ENCODE measurements at places on chromosomes 1 and 21.

- DNase-seq, result no peak
Measured at GRCh38 chr1:207789386-207789785, 37.5 kb downstream of the CD46 start.

DNA sequence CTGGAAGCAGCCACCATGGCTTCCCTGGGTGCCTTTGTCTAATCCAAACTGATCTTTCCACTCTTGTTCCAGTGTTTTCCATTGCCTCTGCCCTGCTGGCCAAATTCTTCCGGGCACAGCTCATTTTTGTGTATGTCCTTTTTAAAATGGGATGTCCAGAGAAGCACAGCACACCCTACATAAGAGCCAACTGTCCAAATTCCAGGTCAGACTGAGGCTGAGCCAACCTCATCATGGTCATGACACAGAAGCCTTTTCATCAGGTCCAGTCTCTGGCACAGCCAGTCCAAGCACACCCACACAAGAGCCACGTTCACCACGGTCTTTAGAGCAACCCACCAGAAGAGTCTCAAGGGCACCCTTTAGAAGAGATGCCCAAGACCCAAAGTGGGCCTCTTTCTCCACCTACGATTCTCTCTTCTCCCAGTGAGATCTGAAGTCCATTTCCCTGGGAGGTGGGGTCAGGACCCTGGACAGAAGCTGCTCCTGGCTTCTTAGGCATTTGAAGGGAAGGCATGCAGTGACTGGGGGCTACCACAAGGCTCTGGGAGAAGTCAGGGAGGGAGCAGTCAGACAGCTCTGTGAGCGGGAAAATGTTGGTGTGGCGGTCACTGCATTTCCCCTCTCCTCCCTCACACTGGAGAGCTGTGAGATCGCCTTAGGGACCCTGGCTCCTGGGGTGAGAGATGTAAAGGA is 53.2 kb downstream of the SYT2 start:
- DNase-seq, result no peak

- DNase-seq, result no peak
Measured at GRCh38 chr1:98110674-98111073, 189.8 kb upstream of the DPYD start.

- DNase-seq, result no peak
Measured at GRCh38 chr1:34781844-34782391, 904 bp downstream of the GJB3 start.

DNA sequence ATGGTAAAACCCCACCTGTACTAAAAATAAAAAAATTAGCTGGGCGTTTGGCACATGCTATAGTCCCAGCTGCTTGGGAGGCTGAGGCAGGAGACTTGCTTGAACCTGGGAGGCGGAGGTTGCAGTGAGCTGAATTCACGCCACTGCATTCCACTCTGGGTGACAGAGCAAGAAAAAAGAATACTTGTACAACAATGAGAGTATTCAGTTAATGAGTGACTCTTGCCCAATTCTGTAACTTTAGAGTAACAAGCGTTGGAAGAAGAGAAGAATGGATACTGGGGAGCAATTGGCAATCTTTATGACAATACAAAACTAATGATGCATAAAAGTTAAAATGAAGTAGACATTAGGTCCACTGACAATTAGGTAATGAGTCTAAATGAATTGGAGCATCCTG is 10.5 kb downstream of the ANXA9 start:
- DNase-seq, result no peak

DNA sequence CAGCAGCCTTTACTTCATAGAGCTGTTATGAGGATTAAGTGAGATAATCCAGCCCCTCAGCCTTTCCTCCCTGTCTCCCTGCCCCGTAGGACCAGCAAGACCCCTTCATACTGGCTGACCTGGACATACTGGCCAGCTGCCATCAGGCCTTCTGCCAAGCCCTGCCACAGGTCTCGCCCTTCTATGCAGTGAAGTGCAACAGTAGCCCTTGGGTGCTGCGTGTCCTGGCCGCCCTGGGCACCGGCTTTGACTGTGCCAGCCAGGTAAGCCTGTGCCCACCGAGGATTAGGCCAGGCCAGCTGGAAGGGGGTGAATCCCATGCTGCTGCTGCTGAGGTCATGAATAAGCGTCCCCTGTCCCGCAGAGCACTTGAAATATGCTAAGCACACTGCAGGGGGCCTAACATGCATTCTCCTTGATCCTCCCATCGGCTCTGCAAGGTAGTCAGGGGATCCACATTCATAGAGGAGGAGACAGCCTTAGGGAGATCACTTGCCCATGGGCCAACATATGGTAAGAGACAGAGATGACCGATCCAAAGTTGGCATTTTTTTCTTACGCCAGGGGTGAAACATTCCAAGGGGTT is 73.3 kb upstream of the TINAGL1 start:
- DNase-seq, result no peak

- DNase-seq, result no peak
Measured at GRCh38 chr1:38053416-38054091, 7.0 kb upstream of the POU3F1 start.

DNA sequence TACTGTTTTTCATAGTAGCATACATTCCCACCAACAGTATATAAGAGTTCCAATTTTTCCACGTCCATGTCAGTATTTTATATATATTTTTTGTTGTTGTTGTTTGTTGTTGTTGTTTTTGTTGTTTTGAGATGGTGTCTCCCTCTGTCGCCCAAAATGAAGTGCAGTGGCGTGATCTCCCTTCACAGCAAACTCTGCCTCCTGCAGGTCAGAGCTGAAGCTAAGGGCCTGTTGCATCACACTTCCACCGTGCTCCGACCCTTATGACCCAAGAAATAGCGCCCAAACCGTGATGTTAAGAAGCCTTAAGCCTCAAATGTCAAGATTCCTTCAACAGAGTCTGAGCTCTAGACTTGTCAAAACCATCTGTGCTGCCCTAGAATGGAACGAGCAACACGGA is 2032.3 kb downstream of the MRPL39 start:
- DNase-seq, result no peak

DNA sequence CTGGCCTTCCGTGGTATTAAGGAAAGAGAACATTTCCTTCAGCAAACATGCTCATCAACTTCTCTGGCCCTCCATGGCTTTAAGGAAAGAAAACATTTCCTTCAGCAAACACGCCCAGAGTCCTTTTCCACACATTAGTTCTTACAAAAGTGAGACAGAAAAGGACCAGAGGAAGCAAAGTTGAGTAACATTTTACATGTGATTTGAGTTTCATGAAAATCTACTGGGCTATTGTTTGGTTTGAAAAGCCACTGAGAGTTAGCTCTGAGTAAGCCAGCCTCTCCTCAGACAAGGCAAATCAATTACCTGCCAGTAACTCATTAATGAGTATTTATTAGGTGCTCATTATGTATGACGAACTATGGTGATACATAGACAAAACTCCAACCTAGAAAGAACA is 78.0 kb downstream of the NID1 start:
- DNase-seq, result no peak

Measured in central memory CD4-positive, alpha-beta T cell (primary cell).